ENCODE measurements at places on chromosomes 13 and 19.

GRCh38 chr19:18634612-18635297, 2.1 kb upstream of the KLHL26 start:
- no peak for DNase-seq

DNA sequence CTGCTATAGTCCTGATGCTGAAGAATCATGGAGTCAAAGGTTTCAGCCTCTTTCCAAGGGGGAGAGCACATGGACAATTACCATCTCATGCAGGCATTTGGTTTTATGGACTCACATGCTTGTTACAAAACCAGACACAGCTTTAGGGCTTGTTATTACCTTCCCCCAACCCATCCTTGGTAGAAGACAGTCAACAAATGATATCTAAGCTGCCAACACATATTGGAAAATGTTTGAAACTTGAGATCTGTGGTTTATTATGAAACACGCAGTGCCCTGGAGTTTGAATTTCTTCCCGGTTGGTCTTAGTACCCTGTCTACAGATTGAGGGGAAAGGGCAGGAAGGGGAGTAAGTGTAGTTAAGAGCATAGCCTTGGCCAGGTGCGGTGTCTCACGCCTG, 12.5 kb upstream of the CYP2A6 start:
- DNase-seq = no peak

GRCh38 chr19:18428787-18429674, 8.9 kb downstream of the ISYNA1 start:
- DNase-seq = peak; percentile 58

GRCh38 chr13:52838433-52839107, 9.9 kb downstream of the PCDH8 start:
- DNase-seq = no peak

DNA sequence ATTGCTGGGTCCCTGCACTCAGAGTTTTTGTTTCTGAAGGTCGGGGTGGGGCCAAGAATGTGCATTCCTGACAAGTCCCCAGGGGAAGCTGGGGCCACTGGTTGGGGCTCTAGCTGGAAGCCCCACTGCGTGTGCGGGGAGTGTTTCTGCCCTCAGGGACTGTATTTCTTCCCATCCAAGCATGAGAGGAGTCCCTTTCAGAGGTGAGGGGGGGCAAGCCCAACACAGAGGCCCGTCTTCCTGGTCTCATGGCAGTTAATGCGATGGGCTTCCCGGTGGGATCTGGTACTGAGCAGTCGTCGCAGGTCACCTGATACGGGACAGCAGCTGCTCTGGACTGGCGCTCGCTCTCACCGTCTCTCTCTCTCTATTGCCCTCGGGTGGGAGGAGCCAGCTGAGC, 50.4 kb downstream of the GPR12 start:
- DNase-seq = no peak

- DNase-seq = no peak
These were observed 3.3 kb upstream of the GPR183 start for GRCh38 chr13:99310382-99311031.

DNA sequence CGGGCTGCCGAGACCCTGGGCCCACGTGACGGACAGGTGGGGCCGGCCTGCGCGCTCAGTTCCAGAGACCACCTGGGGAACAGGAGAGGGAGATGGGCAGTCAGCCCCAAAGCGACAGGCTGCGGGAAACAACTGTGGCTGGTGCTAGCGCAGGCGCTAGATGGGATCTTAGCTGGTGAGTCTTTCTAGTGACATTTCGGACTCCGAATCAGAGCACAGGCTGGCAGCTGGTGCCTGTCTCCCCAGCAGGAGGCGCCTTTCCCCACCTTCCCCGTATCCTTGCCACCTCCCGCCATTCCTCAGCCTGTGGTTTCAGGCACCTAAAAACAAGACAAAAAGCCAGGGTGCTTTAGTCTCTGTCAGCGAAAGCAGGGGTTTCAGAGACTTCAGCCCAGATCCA, 19.4 kb upstream of the RANBP3 start:
- DNase-seq = no peak

DNA sequence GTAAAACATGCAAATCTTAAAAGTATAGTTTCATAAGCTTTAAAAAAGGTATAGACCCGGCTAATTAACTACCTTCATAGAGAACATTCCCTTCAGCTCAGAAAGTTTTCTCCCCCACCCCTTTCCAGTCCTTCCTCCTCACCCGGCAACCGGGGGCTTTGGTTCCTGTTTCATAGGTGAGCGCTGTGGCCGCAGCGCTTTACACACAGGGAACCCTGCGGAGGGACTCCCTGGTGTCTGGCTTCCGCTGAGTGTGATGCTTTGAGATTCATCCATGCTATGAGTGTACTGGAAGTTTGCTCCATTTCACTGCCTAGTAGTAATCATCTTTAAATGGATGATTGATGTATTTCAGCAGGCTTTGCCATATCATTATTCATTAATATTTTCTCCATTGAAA, 26.0 kb upstream of the PABPC3 start:
- DNase-seq = no peak

DNA sequence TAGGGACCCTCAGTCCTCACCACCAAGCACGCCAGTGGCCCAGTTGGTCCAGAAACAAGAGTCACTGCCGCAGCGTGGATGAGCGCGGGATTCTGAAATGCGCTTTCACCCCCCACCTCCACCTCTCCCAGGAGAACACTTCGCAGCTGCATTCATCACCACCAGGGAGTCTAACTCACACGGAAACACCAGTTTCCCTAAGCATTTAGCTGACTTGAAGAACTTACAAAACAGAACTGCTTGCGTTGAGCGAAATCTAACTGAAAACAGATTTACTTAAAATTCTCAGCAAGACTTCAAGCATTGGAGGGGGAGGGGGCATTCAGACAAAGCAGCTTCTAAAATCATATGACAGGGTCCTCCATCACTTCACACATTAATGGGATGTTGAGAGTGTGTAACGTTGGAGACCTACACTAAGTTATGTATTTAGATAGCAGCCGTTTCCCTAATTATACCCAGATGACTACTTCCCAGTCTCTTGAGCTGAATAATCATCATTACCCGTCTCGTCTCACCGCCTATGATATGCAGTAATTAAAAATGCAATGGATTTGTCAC, 258.2 kb upstream of the IRS2 start:
- DNase-seq = no peak

DNA sequence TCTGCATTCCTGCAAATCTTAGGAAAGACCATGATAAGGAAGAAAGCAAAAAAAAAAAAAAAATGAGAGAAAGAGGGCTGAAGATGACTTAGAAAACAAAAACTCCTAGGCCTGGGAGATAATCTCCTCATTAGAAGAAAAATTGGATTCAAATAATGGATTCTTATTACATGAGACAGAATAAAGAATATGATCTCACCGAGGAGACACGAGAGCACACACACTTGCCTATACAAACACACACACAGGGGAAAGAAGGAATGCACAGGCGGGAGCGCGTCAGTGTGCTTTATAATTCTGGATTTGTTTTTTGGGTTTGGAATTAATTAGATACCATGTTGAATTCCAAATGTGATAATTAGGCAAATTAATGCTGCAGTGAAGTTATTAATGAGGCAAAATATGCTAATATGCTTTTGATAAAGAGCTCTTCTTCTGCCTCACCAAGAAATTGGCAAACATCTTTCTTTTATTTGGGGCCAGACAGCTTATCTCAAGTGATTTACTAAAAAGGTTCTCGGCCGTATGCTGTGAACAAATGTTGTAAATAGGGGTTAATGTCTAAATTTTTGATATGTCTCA, 36.1 kb upstream of the PCDH8 start:
- no peak for DNase-seq

DNA sequence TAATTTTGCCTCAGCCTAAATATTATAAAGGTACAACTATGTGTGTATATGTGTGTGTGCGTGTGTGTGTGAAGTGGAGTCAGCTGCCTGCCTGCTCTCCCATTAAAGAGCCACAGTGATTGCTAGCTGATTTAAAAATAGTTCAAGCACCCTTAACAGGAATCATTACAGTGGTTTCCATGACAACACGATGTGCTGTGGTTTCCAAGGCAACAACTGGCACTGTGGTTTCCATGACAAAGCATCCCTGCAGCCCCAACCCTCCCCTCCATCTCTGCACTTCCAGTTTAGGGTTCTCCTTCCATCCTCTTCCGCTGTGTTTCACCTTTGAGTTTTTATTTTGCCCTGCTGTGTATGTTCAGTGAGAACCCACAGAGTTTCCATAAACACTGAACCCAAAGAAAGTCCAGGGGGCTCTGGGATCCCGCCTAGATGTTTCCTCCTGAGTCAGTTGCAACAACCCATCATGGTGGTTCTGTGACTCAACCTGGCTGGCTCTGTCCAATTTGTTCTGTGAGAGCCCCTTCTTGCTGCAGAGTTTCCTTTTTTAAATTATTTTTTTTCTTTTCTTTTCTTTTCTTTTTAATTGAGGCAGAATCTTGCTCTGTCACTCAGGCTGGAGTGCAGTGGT, 7.1 kb upstream of the PNMA8A start:
- DNase-seq = no peak

- DNase-seq = no peak
These were observed 172.2 kb downstream of the DNAJC15 start for GRCh38 chr13:43195551-43195950.

GRCh38 chr19:30174791-30175190, 197.4 kb upstream of the ZNF536 start:
- no peak for DNase-seq

GRCh38 chr19:58108546-58108817, 10.5 kb upstream of the ZSCAN18 start:
- no peak for DNase-seq

GRCh38 chr13:46121033-46121432, 16.2 kb upstream of the CPB2 start:
- no peak for DNase-seq

DNA sequence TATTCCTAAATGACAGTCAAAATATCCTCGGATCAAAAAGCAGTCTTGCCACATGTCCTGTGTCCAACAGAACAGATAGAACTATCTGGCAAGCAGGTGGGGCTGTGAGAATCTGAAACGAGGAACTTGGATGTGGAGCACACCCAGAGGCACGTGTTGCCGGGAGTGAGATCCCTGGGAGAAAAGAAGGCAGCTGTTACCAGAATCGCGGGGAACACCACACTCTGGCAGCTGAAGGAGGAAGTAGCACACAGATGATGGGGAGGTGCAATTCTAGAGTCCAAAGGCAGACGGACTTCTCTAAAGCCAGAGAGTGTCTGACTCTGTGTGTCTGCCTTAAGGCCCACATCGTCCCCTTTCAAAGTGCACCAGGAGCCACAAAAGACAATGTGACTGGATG, 22.3 kb downstream of the SLC7A1 start:
- no peak for DNase-seq
